ENCODE measurements at places on chromosomes 5 and 9. TPM values are rescaled to one million over a fixed set of nuclear protein-coding genes. Genes with fewer than 3 reads are reported as not detected.

The ANKRD18A gene
- 0.34 TPM for polyA plus RNA-seq

The CD180 gene
- 1.1 TPM for polyA plus RNA-seq

GRCh38 chr9:137108608-137109249 is 5.8 kb downstream of the DPP7 start:
- no peak for DNase-seq

- DNase-seq = no peak
These were observed 100.9 kb downstream of the ASTN2 start for GRCh38 chr9:117313989-117314388.
